ENCODE measurements at places on chromosomes 3 and 15.

GRCh38 chr15:66833371-66833770, 131.3 kb downstream of the SMAD6 start:
- no peak for DNase-seq

DNA sequence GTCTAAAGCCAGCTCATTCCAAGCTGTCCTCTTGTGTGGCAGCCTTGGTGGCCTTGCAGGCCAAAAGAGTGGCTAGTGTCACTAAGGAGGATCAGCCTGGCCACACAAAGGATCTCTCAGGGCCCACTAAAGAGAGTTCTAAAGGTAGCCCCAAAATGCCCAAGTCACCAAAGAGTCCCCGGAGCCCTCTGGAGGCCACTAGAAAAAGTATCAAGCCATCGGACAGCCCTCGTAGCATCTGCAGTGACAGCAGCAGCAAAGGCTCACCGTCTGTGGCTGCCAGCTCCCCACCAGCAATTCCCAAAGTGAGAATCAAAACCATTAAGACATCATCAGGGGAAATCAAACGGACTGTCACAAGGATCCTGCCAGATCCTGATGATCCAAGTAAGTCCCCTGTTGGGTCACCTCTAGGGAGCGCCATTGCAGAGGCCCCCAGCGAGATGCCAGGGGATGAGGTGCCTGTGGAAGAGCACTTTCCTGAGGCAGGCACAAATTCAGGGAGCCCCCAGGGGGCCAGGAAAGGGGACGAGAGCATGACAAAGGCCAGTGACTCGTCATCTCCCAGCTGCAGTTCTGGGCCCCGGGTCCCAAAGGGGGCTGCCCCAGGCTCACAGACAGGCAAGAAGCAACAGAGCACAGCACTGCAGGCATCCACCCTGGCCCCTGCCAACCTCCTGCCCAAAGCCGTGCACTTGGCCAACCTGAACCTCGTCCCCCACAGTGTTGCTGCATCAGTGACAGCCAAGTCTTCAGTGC, 33.5 kb upstream of the ALPK3 start:
- no peak for DNase-seq

- no peak for DNase-seq
Measured at GRCh38 chr3:100992231-100993012, 799 bp downstream of the ABI3BP start.

DNA sequence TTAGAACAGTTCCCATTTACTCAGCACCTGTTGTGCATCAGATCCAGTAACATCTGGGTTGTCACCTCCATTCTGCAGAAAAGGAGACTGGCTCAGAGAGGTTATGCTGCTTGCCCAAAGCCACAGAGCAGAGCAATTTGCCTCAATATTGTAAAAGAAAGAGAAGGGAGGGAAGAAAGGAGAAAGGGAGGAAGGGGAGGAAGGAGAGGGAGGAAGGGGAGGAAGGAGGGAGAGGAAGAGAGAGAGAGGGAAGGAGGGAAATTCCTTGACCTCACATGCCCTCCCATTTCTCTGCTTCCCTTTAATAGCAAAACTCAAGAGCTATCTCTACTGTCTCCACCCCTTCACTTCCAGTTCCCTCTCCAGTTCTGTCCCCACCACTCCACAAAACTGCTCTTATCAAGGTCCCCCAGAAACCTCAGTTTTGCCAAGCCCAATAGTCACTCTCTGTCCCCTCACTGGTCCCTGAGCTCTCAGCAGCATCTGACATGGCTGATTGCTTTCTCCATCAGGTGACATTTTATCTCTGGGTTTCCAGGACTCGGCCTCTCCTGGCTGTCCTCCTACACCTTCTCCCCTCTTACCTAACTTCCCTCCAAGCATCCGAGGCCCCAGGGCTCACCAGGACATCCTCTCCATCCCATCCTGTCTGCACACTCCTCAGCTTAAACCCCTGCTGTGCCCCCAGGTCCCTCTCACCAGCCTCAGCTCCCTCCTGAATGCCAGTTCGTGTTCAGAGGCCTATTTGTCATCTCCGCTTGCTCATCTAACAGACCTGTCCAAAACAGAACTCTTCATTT, 104.7 kb upstream of the LINGO1 start:
- DNase-seq, result no peak

DNA sequence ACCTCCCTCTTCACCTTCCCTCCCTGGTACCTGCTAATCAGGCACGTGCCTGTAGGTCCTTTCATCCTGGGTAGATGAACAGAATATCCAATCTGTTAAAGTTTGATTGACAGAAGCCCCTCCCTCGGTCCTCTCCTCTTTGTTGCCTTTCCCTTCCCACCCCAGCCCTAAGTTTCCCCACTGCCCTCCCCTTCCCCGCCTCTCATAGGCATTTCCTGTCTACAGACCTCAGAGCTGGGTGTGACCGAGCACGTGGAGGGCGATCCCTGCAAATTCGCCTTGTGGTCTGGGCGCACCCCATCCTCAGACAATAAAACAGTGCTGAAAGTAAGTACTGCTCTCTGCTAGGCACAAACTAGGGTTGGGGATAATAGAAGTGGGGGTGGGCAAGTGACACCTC, 239.2 kb upstream of the UMPS start:
- DNase-seq, result no peak
